ENCODE measurements at places on chromosomes 2 and 18.

- no peak for DNase-seq
Measured at GRCh38 chr2:47297767-47298425, 105.1 kb upstream of the MSH2 start.

- no peak for DNase-seq
Measured at GRCh38 chr2:80378-80777, 34.1 kb upstream of the FAM110C start.

GRCh38 chr2:21486445-21486844 is 362.7 kb downstream of the TDRD15 start:
- DNase-seq = no peak

DNA sequence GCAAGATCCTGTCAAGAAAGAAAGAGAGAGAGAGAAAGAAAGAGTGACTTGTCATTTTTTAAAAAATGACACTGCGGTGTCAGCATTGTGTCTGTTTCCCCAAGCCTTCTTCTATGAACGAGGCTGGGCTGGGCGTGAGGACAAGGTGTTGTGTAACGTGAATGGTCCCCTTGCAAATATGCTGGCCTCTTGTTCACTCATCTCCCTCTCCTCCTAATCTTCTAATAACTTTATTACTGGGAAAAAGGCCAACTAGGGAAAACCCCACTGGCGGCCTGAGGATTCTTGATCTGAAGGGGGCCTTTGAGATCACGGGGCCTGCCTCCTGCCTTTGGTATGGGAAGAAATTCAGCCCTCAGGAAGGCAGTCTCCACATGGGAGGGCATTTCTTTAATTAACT is 163.1 kb downstream of the MIB1 start:
- DNase-seq = no peak

DNA sequence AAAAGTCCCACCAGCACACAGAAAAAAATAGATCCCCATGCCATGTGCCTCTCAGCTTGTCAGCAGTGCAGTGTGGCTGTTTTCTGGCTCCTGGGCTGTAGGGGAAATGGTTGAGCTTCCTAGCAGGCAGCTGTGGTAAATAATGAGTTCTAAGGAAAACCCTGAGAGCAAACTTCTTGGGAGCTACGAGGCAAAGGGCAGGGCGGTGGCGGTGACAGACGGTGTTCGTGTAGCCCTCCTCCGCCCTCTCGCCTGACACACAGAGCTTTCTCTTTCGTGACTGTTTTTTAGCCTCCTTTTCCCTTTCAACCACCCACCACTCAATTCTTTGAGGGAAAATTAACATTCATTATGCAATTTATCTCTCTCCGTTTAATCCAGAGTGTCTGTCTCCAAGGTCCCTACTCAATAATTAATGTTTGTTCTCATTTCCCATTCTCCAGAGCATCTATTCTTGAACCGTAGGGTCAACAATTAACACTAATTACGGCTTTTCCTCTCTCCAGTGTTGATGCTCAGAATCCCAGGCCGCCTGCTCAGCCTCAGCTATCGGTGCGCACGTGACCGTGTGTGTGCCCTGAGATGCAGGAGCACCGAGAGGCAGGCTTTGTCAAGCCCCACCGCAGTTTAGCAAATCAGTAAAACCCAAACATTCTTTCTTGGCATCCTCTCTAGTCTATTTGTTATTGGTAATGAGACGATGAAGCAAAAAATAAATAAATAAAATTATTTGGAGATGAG is 50.1 kb downstream of the KIAA2012 start:
- DNase-seq = no peak

DNA sequence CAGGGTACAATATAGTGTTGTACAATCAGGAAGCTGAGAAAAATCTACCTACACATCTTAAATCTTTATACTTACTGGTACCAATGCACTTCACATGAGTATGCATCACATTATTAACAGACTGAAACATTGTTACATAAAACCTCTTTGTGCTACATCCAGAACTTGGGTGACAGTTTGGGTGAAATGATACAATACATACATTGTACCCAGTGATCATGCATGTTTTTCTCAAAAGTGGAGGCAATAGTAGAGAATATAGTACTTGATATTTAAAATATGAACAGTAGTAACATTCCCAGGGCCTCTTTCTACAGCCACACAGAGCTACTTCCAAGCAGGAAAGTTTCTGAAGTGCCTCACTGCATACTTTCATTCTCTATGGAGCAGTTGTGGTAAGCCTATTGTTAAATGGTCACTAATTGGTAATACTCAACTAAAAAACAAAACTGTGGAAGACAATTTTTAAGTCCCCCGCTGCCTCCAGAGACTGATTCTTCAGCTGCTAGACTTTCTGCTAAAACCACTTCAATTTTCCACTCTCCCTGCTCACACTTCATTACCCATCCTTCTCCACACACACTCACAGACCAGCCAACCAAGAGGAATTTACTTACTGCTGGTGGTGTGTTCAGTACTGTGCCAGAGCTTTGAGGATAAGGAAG is 22.9 kb upstream of the GRB14 start:
- DNase-seq = no peak

Data from activated T-helper 1 cell treated with anti-CD3 and anti-CD28 coated beads, Interleukin-2, amount 50 U/mL, for 16 hours (primary cell).